ENCODE measurements at places on chromosomes 2 and 18.

DNA sequence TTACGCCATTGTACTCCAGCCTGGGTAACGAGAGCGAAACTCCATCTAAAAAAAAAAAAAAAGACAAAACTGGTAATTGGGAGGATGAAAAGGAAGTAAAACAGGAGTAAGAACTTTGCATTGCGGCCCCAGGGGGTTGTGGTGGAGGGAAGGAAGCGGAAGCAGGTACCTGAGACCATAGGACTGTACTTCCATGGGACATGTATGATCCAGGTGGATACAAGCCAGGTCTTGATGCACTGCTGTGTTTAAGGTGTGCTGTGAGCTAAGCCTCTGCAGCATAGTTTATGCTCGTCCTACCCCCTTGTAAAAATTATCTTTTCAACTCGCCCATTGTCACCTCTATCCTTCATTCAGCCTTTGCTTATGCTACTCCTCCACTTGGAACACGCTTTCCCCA is 23.7 kb downstream of the FBXO36 start:
- no peak for DNase-seq

DNA sequence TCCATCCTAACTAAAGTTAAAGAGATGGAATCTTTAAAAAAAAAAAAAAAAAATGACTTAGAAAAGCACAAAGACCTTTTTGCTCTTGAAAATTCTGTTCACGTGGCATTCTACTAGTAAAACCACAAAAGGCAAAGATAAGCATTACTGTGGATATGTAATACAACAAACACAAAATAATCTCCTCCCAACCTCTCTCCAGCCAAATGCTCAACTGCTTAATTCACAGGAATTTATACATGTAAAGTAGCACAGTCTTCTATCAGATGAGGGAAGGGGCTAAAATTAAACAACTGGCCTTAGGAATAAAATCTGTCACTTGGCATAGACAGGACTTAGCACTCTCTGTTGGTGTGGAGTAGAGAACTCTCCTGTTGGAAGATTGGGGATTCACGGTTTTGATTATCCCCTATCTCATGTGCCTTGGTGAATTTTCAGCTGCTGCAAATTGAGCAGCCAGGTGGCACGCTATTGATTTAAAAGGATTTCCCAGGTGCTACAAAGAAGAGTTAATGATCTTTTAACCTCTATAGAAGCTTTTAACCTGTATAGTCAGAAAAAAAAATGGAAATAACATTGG is 57.4 kb downstream of the ATIC start:
- DNase-seq: no peak

- no peak for DNase-seq
Observed at GRCh38 chr18:42780171-42780570, 335.3 kb downstream of the RIT2 start.

GRCh38 chr18:48902856-48903601 is 47.7 kb downstream of the SMAD7 start:
- no peak for DNase-seq

DNA sequence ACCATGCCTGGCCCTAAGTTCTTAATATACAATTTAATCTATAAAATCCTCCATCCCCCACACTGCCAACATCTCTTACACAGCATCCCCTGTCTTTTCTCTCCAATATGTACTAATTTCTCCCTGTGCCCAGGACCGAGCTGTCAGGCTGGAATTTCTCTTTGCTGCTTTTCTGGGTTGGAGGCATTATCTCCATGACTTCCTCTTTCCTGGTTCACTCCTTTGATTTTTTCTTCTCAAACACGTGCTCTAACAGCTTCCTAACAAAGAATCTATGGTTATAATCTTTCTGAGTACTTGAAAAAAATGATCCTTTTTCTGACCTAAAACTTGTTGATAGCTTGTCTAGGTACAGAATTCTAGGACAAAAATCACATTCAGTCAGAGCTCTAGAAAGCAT is 112.8 kb downstream of the C1D start:
- DNase-seq: no peak

DNA sequence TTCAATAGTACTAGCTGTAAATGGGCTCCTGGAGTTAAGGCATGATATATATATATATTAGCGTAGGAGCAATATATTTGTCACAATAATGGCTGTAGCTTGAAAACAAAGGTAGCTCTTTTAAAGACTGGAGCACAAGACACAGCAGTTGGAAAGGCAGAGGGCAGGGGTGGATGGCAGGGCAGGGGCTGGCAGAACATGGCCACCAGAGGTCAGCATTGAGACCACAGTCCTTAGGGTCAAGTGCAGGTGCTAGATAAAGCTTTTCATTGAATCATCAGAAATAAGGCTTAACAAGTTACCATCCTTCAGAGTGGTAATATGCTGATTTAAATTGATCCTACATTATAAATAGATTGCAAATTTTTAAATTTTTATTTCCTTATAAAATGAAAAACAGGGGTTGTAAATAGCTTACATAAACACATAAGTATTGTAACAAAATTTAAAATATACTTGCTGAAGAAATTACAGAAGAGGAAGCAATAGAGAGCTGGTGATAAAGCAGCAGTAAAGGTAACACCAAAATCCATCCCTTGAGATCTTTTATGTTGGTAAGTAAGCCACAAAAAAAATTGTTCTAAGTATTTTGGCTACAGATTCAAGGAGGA is 161.2 kb upstream of the PIEZO2 start:
- DNase-seq: no peak

DNA sequence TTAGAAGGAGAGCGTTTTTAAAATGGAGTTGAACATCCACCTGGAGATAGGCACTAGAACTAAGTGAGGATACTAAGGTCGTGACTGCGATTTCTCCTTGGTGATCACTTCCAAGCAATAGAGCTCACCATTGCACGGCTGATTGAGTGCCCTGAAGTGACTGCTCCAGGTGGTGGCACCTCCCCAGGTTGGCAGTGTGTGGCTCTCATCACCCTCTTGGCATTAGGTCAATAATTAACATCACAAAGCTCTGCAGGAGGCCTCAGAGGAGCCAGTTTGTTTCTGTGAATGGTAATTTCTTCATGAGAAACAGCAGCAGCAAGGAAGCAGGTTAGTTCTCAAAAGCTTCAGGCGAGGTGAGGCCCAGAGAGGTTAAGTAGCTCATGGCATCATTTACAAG is 259.6 kb downstream of the CLIP4 start:
- DNase-seq: no peak

GRCh38 chr2:162449471-162449870 is 105.5 kb downstream of the GCA start:
- no peak for DNase-seq

DNA sequence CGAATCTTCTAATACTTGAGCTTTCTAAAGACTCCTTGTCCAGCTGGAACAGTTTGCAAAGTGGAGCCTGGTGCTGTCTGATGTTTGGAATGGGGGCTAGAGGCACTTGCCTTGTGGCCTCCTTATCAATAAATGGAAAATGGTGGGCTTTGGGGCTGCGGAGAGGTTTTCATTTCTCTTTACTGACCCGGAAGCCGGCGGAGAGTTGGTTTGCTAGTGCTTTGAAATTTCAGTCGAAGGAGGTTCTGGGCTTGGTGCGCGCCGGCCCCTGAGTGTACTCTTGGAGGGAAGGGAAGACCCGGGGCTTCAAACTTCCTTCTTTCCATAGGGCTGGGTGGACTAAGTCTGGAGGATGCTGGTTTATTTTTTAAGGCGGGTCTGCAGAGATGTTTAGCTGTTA is 714 bp downstream of the RPIA start:
- no peak for DNase-seq

- DNase-seq: no peak
Observed at GRCh38 chr2:76749858-76750257, 772.3 kb downstream of the LRRTM4 start.

- DNase-seq: no peak
Observed at GRCh38 chr18:76546088-76546435, 51.0 kb upstream of the ZNF516 start.

DNA sequence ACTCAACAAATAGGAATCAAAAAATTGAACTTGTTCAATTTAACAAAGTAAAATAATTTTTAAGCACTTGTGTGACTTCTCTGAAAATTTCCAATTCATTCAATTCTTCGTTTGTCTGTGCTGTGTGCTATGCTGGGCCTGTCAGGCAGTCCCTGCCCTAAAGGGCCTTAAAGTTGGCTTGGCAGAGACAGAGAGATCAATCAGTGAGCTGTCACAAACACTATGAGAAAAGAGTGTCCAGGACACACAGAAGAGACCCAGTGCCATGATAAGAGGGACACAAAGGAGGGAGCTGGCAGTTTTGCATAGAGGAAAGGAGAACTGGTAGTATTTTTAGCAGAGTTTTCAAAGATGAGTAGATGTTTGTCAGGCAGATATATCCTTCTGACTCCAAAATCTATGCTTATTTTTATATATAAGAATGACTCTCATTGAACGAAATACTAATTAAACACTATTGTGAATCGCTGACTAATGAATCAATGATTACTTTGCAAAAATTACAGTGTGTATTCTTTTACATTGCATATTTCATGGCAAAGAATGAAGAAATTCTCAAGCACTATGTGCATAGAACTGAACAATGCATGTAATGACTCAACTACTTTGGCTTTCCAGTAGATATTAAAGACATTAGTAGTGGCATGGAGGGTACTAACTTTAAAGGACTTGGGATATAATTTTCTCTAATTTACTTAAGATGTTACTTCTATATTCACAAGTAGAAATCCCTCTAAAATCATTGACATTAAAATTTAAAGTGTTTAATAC is 193.3 kb upstream of the BOD1L2 start:
- DNase-seq: no peak

DNA sequence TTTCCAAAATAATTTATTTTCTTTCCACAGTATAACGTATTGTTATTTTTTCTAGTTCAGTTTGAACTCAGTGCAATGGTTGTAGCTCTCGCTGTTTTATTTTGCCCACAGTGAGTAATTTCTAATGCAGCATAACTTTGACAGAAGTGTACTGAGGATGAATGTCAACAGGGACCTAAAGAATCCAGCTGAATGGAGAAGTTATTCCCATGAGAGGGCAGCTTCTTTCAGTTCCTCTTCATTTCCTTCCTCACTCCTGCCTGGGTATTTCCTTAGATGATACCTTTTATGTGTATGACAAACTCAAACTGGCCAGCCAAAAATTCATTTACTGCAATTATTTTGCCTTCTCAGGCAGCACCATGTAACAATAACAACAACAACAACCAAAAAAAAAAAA is 1223.1 kb upstream of the ZEB2 start:
- no peak for DNase-seq

DNA sequence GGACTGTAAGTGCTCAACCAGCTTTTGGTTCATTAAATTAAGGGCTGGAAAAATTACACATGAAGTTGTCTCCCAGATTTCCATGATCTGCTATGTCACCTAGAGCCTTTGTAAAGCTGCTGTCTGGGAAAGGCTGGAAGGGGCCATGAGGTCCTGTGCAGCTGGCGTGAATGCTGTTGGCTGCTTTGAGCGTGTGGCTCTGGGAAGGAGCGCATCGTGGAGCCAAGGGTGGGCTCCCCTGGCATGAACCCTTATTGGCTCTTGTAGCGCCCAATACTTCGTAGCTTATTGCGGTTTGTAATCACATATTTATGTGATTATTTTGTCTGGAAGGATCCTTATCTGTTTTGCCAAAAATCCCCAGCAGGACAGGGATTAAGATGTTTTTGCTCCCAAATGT is 70.5 kb upstream of the LMAN1 start:
- no peak for DNase-seq

- no peak for DNase-seq
Observed at GRCh38 chr2:99524056-99524455, 34.2 kb upstream of the REV1 start.

GRCh38 chr2:101887328-101887727 is 104.4 kb upstream of the IL1R2 start:
- no peak for DNase-seq

DNA sequence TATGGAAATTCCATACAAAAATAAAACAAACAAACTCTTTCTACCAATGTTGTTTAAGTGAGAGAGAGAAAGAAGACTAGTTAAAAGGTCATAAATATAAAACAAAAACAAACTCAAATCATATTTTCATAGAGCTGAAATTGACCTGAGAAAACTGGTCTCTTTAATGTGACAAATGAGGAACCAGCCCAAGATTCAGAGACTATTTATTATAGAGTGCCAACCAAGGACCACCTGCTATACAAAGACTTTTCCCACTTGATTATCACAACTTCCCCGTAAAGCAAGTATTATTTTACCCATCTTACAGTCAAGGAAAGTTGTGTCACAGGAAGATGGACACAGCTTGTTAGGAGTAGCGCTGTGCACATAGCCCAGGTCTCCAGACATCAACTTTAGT is 13.3 kb downstream of the ANKRD44 start:
- no peak for DNase-seq

DNA sequence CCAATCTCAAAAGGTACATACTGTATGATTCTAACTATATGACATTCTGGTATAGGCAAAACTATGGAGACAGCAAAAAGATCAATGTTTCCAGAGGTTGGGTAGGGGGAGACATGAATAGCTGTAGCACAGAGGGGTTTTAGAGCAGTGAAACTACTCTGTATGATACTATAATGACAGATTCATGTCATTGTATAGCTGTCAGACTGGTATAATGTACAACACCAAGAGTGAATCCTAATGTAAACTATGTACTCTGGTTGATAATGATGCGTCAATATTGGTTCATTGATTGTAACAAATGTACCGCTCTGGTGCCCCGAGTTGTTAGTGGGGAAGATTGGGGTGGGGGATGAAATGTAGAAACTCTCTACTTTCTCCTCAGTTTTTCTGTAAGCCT is 172.4 kb upstream of the SPOPL start:
- no peak for DNase-seq

DNA sequence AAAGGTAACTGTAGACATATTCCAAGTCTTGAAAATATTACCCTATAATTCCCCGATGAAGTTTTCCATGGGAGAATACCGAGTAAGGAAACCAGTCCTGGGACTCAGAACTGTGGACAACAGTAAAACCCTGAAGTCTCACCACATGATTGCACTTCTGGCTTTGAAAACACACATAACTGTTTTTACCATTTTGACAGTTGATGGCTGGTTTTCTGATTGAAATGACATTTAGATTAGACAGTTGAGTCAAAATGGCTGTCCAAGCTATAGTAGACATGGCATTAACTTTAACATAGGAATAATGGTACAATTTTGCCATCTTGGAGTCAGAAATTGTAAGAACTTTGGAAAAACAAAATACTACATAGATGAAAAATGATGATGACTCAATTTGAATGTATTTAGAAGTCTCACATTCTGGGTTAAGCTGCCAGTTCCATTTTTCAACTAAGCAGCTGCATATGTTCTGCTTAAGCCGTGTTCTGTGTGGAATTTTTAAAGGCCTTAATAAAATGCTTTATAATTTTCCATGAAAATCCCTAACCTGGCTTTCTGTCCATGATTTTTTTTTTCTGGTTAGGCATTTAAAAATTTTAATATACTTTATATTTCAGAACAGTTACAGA is 38.3 kb upstream of the WIPF1 start:
- DNase-seq: no peak

GRCh38 chr2:84797271-84797670 is 83.6 kb downstream of the TRABD2A start:
- DNase-seq: no peak

- DNase-seq: no peak
Observed at GRCh38 chr2:73998451-73998850, 13.7 kb downstream of the TET3 start.
